Diencephalon (tissue), 1 donor: ENCODE measurements at places on chromosomes 5 and 9. TPM values are rescaled to one million over a fixed set of nuclear protein-coding genes. Genes with fewer than 3 reads are reported as not detected.

Gene ZNF782
- total RNA-seq = 27.2 TPM

Gene SPINK7
- not detected for total RNA-seq

Gene CFAP90
- 13.4 TPM for total RNA-seq

Gene TSTD2
- 32.3 TPM for total RNA-seq

Gene MEF2C
- 104 TPM for total RNA-seq

Gene KCNV2
- not detected for total RNA-seq

Gene ADAMTSL1
- total RNA-seq = 27.2 TPM

Gene LIFR
- total RNA-seq = 107 TPM

Gene ENTREP1
- total RNA-seq = 7.8 TPM

Gene GGTA1
- total RNA-seq = 3.5 TPM

Gene SLC36A3
- total RNA-seq = not detected

Gene ST8SIA4
- 76.1 TPM for total RNA-seq

Gene NFIB
- total RNA-seq = 67.6 TPM

Gene RNF14
- 79.4 TPM for total RNA-seq

Gene SPINK1
- total RNA-seq = not detected

Gene PCDHGA2
- total RNA-seq = 8.5 TPM

Gene CTSV
- total RNA-seq = 0.46 TPM

Gene SPOCK1
- total RNA-seq = 53.3 TPM

Gene ACSL6
- total RNA-seq = 59.5 TPM

Gene MELK
- total RNA-seq = 6.9 TPM

Gene ARL14EPL
- total RNA-seq = not detected
